ENCODE measurements at places on chromosomes 2 and 18.
A peak's percentile ranks its signal among the peaks of the same experiment; 100 is the strongest.

GRCh38 chr2:70141212-70141901 is 49.5 kb downstream of the C2orf42 start:
- peak; percentile 36 for DNase-seq

DNA sequence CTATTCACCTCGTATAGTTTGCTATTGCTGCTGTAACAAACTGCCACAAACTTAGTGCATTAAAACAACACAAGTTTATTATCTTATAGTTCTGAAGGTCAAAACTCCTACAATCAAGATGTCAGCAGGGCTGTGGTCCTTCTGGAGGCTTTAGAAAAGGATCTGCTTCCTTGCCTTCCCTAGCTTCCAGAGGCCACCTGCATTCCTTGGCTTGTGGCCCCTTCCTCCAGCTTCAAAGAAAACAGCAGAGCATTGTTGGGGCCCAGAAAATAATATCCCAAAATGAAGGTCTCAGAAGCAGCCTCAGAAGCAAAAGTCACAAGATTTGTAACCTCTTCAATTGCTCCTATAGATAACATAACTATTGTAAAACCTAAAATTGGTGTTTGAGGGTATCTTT is 100.6 kb downstream of the HNRNPLL start:
- DNase-seq = no peak

- no peak for DNase-seq
Measured at GRCh38 chr2:234550511-234551107, 53.7 kb upstream of the ARL4C start.

GRCh38 chr18:22538426-22538825 is 120.7 kb upstream of the CTAGE1 start:
- DNase-seq = no peak

DNA sequence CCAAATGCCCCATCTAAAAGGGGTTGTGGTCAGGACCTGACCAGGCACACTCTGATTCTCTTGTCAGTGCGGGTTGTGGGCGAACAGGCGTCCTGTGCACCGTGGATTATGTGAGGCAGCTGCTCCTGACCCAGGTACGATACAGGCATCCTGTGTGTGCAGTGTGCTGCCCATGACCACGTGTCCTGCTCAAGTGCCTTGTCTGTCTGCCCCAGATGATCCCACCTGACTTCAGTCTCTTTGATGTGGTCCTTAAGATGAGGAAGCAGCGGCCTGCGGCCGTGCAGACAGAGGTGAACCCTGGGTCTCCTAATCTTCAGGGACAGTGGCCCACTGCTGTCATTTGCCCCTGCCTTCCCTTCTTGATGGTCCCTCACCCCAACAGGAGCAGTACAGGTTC is 14.6 kb downstream of the PTPN18 start:
- DNase-seq = no peak

DNA sequence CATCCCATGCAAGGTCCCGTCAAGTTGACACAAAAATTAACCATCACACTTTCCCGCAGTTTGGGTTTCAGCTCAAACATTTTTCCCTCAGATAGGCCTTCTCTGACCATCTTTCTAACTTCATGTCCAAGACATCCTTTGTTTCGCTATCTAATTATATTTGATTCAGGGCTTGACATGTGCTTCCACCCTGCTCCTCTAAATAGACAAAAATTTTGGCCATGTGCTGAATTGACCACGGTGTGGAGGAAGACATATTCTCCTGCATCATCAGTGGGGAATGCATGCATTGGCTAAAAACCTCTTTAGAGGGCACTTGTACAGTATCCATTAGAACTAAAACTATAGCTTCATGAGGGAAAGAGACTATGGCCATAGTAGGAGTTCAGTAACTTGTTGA is 81.2 kb downstream of the PLCL1 start:
- DNase-seq = no peak

- DNase-seq = no peak
Measured at GRCh38 chr18:40108596-40108995, 1846.4 kb upstream of the PIK3C3 start.

DNA sequence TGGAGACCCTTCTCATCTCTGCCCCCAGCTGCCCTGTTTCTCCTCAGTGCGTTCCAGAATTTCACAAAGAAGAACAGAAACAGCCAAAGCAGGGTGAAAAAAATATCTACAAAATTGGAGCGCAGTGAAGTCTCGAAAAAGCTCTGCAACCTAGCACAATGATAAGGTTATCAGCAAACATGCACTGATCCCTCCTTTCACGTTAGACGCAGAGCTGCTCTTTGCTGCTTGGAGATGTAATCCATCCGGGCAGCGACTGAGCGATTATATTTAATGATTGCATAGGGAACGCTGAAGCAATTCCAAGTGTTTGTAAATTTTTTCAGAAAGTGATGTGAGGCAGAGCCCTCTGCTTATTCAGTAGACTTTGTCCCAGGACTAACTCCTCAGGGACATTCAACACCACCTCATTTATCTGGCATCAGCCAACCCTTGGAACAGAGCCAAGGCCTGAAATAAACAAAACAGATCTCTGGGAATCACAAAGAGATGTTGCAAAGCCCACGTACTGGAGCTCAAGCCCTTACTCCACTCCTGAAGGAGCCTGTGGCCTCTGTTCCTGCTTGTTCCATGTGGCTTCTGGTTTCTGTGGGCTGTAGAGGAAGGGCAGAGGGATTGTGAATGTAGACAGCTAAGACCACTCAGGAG is 172.6 kb upstream of the BCL2L11 start:
- no peak for DNase-seq

DNA sequence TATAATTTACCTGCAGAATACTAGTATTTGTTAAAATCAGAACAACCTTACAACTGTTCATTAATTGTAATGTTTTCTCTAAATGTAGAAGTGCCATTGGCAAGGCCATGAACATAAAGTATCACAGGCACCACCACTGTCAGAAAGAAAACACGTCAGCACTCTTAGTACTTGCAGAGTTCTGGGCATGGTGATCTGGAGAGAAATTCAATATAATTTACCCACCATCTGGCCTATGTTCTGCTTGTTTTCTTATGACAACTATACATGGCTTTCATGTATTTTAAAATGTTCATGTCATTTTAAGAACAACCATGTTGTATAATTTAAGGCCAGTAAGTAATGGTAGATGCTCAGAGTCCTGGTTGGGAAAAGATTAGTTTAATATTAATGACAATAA is 114.2 kb upstream of the SULT1C3 start:
- DNase-seq = no peak

- no peak for DNase-seq
Measured at GRCh38 chr2:57333221-57333620, 713.4 kb upstream of the VRK2 start.

GRCh38 chr2:168912901-168913369 is 11.8 kb downstream of the G6PC2 start:
- DNase-seq = no peak

- DNase-seq = no peak
Measured at GRCh38 chr2:98460573-98461497, 16.2 kb downstream of the INPP4A start.

DNA sequence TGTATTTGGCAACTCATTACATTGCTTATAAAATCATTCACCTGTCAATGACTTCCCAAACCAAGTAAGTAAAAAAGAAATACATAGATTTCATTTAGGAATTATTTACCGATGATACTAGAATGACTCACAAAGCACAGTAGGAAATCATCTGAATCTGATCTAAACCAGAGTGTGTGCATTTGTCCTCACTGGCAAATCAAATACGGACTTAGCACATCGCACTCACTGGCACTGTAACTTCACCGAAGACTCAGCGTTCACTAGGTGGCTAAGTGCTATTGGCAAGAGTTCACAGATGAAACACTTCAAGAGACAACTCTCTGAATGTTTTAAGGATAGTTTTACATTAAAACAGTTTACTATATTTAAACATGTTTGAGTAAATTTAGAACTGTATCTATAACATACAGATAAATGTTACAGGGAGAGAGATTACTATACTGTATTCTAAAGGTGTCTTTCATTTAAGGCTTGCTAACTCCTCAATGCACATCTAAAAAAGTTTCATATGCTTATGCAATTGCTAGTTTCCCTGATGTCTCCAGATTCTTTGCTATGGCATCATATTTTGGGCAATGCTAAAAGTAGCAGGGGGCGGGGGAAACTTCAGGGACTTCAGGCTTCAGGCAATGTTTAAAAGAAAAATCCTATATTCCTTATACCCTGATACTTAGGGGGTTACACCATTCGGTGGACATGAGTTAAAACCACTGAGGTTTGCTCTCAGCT is 48.8 kb downstream of the STK39 start:
- no peak for DNase-seq

DNA sequence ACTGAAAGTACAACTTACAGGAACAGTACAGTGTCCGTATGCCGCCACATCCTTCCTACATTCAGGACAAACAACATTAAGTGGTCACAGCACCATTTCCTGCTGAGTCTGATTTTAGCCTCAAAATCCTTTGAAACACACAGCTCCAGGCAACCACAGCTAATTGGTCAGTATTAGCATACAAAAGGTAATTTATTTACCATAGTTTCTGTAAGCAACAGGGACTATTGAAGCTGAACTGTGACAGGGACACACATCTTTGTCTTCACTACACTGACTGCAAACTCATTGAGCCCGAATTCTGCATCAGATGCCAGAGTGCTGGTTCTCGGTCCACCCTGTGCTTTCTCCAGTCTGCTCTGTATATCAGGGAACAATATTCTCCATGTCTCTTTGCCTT is 151.8 kb downstream of the ST6GAL2 start:
- DNase-seq = no peak

DNA sequence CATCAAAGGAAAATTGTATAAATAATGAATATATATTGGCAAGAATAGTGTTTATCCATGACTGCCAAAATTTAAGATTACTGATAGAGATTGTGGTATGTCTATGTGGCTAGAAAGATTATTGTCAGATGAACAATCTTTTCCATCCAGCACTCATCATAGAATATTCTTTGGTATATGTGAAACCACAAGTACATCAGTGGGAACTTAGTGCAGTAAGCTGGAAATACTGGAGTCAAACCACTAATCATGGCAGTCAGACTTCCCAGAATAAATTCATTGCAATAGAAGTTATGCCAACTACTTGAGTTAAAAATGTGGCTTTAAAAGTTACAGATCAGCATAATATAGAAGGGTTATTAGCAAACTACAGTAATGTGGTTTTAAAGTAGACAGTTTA is 310.3 kb downstream of the GULP1 start:
- no peak for DNase-seq

DNA sequence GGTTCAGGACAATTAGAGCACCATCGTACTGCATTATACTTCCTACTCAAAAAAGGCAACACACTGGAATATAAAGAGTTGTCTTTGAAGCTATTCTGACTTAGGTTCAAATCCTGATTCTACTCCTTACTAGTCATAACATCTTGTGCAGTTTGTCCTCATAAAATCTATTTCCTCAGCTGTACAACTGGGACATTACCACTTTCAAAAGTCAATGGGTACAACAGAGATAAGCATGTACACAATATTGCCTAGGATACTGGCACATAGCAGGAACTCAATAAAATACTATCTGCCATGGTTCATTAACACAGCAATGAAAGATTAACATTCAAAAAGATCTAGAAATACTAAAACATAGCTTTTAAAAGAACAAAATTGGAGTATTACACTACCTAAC is 11.3 kb downstream of the SOS1 start:
- DNase-seq = no peak

DNA sequence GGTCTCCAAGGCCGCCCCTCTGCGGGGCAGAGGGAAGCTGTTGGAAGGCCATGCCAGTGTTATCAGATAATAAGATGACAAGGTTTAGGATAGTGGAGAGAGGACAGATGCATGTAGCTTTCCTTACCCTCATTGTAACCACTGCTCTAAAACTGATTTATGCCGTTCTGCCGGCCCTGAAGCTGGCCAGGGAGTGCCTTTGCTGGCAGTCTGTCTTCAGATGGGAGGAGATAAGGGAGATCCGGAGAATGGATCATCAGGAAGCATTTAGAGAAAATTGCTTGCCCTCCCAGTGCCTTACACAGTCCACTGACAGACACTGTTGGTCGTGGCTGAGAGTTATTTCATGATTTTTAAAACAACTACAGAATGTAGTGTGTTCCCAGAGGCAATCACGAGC is 35.4 kb upstream of the MYO3B start:
- no peak for DNase-seq

GRCh38 chr2:108297436-108298141 is 8.9 kb downstream of the SULT1C2 start:
- DNase-seq = no peak

DNA sequence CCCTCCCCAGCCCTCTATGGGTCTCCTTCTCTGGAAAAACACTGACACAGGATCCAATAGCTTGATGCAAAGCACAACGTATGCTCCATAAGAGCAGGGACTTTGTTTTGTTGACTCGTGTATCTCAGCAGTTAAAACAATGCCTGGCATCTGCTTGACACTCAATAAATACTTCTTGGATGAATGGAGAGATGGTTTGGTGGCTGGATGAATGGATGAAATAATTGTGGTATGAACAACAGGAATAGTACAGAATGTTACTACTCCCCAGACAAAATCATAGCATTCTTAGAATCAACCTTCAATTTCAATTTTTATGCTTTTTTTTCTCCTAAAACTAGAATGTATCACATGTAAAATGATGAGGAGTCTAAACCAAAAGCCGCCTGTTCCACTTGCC is 57.4 kb downstream of the KCNE4 start:
- no peak for DNase-seq

GRCh38 chr18:26710470-26711096 is 154.9 kb downstream of the AQP4 start:
- DNase-seq = no peak

DNA sequence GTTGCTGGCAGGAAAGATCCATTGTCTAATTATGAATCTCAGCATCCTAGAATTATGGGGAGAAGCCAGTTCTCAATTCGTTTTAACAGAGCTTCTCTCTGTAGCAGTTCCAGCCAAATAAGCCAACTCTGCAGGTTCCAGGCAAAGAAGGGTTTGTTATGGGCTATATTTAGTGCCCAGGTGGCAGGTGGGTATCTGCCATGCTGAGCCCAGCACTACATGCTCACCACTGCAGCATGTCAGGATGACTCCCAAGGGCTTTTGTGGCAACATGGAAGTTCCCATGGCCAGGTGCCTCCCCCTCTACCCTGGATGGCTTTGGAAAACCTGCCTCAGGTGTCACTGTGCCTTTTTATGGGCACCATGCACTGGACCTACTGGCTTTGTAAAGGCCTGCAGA is 137.7 kb upstream of the MSH6 start:
- no peak for DNase-seq

GRCh38 chr2:160666154-160667060 is 172.8 kb upstream of the RBMS1 start:
- no peak for DNase-seq

GRCh38 chr2:85813982-85814801 is 60.4 kb downstream of the ATOH8 start:
- DNase-seq = peak; percentile 96

GRCh38 chr2:75577280-75577679 is 16.5 kb upstream of the EVA1A start:
- no peak for DNase-seq

DNA sequence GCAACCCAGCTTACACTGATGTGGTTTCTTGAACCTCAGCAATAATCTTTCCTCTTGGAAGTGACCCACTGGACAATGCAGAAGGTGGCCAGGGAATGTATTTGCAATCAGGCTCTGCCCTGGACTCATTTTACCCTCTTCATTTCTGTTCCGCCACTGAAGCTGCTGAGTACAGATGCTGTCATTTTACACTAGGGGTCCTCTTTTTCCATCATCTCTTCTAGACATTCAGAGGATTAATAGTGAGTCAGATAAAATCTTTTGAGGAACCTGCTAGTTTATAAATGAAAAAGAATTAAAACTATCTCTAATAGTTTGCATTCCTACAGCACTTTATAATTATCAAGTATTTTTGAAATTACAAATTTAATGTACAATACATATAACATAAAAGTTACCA is 87.9 kb upstream of the PNPT1 start:
- DNase-seq = no peak
